ENCODE measurements at places on chromosomes 2 and 18.

DNA sequence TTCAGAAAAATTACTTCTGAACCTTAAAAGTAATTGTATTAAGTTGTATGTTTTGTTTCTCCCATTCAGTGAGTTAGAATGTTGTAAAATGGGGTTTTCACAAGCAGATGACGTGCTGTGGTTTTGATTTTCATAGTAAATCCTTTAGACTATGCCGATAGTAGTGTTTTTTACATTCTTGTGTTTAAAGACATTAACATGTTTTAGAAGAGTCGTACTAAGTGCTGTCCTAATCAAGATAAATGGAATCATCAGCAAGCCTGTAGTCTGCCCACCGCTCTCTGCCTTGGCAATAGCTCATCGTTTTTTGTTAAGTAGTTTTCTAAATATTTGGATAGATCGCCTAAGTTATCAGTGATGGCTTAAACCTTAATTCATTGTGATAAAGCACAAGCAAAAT, 21.5 kb downstream of the PKP4 start:
- no peak for DNase-seq

GRCh38 chr2:12803607-12804006, 86.9 kb downstream of the TRIB2 start:
- DNase-seq, result no peak

- DNase-seq, result no peak
These were observed 862.4 kb downstream of the CNTNAP5 start for GRCh38 chr2:124887466-124887865.

- DNase-seq, result no peak
These were observed 172.1 kb downstream of the UPP2 start for GRCh38 chr2:158273791-158274190.

GRCh38 chr2:22810602-22811001, 574.4 kb upstream of the KLHL29 start:
- no peak for DNase-seq

All from NCI-H1436 (cell line).